Activated CD4-positive, alpha-beta T cell treated with anti-CD3 and anti-CD28 coated beads for 24 hours (primary cell): ENCODE measurements at places on chromosomes 13 and 19.

DNA sequence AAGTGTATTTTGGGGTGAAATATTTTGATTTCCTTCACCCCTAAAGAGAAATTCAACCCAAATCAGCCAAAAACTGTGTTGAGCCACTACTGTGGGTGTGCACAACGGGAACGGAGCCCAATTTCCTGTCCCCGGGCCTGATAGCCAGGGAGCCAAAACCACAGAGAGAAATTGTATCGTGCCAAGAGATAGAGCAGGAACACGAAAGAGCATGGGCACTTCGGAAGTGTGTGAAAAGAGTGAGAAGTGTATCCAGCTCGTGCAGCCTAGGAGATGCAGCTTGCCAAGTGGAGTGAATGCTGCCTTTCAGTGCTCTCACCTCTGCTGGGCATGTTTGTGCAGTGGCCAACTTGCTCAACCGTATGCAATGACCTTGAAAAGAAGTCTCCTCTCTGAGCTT lies 19.4 kb upstream of the PLEKHF1 start:
- no peak for DNase-seq

DNA sequence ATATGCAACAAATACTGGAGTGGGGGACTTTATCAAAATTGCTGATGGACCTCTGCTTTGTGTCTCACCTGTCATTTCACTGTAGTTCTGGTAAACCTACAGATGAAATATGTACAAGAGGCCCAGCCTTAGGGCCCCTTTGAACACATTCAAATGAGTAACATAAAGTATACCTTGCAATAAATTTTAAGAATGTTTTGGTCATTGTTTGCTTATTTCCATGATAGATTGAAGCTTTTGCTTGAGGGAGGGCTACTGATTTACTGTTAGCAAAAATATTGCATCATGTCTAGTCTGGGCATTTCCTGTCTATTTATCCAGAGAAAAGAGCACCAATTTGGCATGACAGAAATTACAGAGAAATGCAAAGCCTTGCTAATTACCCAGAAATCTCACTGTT lies 705.5 kb upstream of the PCDH9 start:
- DNase-seq: no peak

GRCh38 chr13:63249411-63250187 lies 1834.0 kb upstream of the PCDH20 start:
- no peak for DNase-seq

DNA sequence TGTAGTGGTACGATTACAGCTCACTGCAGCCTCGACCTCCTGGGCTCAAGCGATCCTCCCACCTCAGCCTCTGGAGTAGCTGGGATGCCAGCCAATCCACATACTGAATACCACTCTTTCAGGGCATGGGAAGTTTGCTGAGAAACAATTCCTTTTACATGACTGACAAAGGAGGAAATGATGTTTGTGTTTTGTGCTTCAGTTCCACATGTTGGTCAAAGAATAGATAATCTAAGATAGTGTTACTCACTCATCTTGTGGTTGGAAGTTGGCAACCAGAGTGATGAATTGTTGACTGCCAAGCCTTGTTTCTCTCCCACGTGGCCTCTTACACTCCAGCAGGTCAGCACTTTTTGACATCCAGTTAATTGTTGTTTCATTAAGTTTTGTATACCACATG lies 7.6 kb downstream of the MBD3L2B start:
- DNase-seq: no peak

GRCh38 chr13:68019901-68020300 lies 789.8 kb upstream of the PCDH9 start:
- no peak for DNase-seq
